Natural killer cell (primary cell): ENCODE measurements at places on chromosomes 16 and 17.
A peak's percentile ranks its signal among the peaks of the same experiment; 100 is the strongest.

DNA sequence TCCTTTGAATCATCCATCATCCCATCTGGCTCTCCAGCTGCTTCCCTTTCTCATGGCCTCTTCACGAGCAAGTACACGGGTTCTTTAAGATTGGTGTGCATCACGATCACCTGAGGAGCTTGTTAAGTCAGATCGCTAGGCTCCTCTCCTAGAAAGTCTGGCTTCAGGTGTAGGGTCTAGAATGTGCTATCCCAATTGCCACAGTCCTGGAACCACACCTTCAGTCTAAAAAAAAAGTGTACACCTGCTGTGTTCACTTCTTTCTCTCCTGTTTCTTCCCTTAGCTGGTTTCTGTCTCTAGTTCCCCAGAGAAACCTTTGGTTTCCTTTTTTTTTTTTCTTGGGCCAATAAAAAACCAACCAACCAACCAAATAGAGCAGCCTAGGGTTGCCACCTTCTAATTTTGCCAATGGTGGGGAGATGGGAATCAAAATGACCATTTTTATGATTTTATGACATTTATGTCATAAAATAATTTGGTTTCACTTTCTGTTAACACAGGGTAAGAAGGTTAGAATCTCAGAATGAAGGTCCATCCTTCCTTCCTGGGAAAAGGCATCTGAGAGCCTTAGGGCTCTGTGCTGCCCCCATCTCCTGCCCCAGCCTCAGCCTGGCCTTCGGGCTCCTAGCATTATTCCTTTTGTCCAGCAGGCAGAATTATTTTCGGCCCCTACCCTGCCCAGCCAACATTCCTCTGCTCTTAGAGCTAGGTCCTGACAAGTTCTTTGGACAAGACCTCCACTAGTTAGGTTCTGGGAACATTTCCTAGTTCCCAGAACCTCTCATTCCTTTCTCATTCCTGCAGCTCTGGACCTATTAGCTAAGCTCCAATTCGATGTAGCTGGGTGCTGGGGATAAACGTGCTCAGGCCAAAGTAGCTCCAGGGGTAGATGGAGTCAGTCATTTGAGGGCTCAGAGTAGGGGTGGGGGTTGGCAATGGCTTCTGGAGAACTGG, 1.9 kb upstream of the GGT6 start:
- no peak for DNase-seq

GRCh38 chr16:49443576-49443975, 70.0 kb downstream of the C16orf78 start:
- DNase-seq = no peak

DNA sequence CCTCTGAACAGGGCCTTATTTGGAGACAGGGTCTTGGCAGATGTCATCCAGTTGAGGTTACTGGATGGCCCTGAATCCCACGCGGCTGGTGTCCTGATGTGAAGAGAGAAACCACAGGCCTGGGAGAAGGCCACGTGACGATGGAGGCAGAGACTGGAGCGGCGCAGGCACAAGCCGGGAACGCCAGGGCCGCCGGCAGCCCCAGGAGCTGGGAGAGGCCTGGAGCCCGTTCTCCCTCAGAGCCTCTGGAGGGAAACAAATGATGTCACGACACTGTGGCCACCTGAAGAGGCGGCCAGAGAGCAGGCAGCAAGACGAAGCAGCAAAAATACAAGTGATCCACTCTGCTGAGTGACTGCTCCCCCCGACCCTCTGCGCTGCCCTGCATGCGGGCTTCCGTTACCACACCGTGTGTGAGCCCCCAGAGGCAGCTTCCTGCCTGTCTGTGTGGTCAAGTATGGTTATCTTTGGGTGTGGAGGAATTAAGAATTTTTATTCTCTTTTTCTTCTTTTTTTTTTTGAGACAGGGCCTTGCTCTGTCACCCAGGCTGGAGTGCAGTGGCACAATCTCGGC, 11.6 kb downstream of the CD7 start:
- no peak for DNase-seq

GRCh38 chr16:57186872-57187854, 1.0 kb downstream of the RSPRY1 start:
- peak; percentile 17 for DNase-seq

DNA sequence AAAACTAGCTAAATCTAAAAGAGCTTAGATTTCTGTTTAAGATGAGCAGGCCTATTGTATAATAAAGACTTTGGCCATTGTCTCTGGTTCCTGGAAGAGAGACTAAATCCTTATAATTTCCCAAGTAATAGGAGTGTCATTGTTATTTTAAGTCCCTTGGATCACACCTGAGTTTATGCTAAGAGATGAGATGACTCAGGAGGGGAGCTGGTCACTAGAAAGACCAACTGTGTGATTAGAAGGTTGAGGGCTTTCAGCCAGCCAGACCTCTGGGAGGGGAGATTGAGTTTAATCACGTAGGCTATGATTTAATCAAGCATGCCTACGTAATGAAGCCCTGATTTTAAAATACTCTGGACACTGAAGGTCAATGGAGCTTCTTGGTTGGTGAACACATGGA, 156.9 kb upstream of the C17orf78 start:
- no peak for DNase-seq

DNA sequence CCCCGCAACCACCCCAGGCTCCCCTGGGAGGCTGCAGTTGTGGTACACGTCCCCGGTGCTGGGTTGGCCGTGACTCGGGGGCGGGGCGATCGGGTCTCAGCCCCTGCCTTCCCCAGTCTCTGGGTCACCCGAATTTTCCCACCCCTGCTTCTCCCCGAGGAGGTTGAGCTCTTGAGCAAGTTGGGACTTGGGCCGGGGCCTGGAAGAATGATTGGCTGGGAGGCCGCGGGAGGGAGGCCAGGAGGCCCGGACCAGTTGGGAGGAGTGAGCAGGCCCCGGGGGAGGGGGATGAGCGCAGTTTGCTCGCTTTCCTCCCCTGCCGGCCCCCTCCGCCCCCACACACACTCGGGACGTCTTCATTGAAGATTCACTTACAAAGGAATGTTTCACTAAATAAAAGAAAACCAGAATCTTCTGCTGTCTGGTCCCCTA, 4.5 kb upstream of the HEXIM1 start:
- peak; percentile 49 for DNase-seq

GRCh38 chr17:48722915-48723422, at the start of gene PRAC2:
TSS of gene PRAC2 (plus strand) at chr17:48723185. CDS start at chr17:48724411, 1,226 bp downstream.
- DNase-seq = no peak

DNA sequence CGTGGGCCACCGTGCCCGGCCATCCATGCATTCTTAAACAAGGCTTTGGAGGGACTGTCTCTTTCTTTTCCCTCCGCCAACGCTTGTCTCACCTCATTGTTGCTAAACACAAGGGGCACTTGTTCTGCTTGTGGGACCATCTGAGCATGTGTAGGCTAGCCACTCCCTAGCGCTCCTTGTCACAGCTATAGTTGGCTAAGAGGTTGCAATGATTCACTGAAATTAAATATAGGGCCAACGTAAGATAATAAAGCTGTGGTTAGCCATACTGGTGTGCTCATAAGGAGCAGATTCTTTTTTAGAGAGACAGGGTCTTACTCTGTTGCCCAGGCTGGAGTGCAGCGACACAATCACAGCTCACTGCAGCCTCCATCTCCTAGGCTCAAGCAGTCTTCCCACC, 41.2 kb downstream of the KIAA0513 start:
- DNase-seq = no peak

DNA sequence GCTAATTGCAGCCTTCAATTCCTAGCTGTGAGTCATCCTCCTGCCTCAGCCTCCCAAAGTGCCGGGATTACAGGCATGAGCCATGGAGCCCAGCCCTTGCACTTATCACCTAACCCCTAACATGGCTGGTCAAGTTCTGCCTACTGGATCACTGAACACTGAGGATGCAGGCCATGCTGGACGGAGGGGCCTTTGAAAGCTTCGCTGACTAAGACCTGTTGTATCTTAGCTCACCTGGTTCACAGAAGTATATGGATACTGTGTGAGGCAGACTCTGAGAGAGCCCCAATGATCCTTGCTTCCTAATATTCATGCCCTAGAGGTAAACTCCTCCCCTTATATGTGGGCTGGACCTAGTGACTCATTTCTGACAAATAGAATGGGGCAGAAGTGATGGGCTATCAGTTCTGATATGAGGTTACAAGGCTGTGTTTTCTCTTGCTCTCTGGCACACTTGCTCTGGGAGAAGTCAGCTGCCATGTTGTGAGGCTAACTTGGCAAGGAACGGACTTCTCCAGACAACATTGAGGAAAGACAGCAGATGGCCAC, 11.7 kb upstream of the TMIGD1 start:
- no peak for DNase-seq

DNA sequence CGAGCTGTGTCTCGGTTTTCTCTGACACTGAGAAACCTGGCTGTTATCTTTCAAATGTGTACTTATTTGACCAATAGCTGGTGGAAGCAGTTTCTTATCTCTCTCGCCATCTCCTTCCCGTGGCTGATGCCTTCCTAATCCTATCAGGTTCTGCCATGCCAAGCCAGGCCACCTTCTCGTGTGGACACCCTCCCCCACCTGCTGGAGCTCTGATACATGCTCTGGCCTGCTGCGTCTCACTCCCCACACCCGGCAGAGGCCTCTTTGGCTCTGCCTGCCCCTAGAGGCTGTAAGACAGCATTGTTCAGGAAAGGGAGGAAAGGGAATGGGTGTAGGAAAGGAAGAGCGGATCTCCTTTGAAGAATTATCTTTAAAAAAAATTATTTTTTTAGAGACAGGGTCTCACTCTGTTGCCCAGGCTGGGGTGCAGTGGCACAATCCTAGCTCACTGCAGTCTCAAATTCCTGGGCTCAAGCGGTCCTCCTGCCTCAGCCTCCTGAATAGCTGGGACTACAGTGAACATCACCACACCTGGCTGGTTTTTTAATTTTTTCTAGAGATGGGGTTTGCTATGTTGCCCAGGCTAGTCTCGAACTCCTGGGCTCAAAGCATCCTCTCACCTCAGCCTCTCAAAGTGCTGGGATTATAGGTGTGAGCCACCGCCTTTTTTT, 7.5 kb upstream of the ARMC5 start:
- no peak for DNase-seq

DNA sequence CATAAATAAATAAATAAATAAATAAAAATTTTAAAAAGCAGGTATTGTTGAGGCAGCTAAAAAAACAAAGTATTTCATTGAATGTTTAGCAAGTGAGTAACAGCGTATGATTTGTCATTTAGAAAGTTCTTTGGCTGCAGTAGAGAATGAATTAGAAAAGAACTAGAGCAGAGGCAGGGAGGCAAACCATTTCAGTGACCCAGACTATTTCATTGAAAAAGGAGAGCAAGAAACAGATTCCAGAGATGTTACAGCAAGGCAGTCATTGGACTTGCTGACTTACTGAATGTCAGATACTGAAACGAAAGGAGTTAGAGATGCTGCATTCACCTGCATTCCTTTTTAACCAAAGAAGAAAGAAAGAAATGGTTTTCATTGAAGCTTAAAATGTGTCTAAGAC, 105.5 kb upstream of the HLF start:
- no peak for DNase-seq

DNA sequence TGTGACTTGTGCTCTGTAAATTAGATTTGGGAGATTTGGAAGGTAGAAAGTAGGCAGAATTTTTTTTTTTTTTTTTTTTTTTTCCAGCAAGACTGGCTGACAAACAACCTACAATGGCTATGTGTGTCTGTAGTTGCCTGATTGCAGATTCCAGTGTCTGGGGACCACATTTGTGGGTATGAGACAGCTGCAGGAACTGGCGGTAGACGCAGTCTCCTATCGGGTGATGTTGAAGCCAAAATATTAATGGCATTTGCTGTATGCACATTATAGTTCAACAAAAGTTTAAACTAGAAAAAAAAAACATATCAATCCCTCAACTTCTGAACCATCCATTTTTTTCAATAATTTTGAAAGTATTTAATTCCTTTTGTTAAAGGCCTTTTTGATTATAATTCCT, 665.2 kb downstream of the TOX3 start:
- DNase-seq = no peak

GRCh38 chr17:71872843-71873485, 247.9 kb upstream of the SOX9 start:
- no peak for DNase-seq

DNA sequence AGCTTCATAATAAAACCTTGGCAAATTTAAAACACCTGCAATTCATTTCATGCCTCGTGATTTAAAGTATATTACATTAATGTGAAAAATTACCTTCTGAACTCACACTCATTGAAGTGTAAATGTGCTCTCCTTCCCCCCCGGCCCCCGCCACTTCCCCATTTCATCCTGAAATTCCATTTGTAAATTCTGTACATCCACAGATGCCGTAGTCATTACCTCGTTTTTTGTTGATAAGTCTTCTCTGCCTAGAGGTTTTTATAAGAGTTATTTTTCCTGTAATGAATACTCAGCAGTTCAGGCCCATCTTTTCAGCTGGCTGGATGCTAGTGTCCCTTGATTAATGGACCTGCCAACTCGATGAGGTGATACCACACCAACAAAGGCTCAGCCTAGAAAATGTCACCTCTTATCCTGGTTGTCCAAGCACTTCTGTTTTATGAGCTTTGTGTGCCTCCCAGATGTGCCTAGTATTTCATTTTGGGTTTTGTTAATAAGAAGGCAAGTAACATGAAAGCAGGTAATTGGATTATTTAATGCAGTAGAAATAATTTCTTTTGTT, 64.8 kb upstream of the KIFC3 start:
- DNase-seq = no peak

DNA sequence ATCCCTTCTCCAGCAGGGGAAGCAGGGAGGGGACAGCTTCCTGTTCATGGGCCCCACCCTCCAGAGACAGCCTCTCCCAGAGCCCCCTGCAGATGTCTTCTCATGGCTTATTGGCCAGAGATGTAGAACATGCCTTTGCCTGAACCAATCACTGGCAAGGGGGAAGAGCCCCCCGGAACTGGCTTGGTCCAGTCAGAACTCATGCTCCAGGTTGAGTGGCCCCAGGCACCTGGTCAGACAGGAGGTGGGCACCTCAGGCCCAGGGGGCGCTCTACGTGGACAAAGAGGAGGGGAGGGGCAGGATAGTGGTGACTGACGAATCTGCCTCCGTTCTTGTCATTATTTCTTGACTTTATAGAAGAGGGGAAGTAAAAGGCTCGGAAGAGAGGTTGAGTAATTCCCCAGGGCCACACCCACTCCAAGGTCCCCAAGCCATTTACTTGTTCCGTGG, 23.6 kb downstream of the RAB11FIP4 start:
- DNase-seq = no peak

DNA sequence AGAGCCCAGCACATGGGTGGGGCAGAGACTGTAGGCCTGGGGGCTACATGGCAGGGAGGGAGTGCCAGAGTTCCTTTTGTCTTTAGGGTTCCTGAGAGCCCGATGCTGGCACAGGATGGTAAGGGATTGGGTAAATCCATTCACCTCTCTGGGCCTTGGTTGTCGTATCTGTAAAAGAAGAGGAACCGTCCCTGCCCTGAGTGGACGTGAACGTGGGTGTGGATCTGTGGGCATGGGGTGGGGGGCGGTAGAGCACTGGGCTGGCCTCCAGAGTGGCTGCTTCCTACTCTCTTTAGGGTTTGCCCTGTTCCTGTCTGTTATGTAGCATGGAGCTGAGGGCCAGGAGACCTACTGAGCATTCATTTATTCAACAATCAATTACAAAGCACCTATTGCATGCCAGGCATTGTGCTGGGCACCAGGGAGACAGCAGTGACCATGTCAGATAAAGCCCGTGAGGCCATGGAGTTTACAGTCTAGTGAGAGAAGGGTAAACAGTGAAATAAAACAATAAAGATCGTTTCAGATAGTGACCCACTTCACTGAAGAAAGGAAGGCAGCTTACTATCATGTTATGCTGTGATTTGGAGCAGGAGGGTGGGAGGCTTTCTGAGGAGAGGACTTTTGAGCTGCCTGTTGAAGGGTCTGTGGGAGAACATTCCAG, 13.1 kb upstream of the TCAP start:
- no peak for DNase-seq
